ENCODE measurements at places on chromosomes 16 and 17. TPM values are rescaled to one million over a fixed set of nuclear protein-coding genes. Genes with fewer than 3 reads are reported as not detected.
A peak's percentile ranks its signal among the peaks of the same experiment; 100 is the strongest.

Gene LDAF1
- 24.3 TPM for polyA plus RNA-seq

Gene DRC3
- polyA plus RNA-seq, result 0.17 TPM

Gene SLC16A11
- not detected for polyA plus RNA-seq

Gene ZNF213
- 1.5 TPM for polyA plus RNA-seq

Gene FBXW10
- polyA plus RNA-seq, result not detected

Gene MED1
- polyA plus RNA-seq, result 7.6 TPM

Gene TSNAXIP1
- not detected for polyA plus RNA-seq

Gene HLF
- polyA plus RNA-seq, result not detected

Gene ALOX12B
- not detected for polyA plus RNA-seq

GRCh38 chr16:29994600-29995323 is 655 bp downstream of the HIRIP3 start:
- peak overlapping the region; percentile 79 for H3K4me3 ChIP-seq
- peak overlapping the region; percentile 86 for H3K27ac ChIP-seq
- peaks cover 59% of the 10 kb centered on the region for H3K36me3 ChIP-seq
- peaks cover 31% of the 10 kb centered on the region for H3K4me1 ChIP-seq
- no peaks in the 10 kb centered on the region for H3K27me3 ChIP-seq

DNA sequence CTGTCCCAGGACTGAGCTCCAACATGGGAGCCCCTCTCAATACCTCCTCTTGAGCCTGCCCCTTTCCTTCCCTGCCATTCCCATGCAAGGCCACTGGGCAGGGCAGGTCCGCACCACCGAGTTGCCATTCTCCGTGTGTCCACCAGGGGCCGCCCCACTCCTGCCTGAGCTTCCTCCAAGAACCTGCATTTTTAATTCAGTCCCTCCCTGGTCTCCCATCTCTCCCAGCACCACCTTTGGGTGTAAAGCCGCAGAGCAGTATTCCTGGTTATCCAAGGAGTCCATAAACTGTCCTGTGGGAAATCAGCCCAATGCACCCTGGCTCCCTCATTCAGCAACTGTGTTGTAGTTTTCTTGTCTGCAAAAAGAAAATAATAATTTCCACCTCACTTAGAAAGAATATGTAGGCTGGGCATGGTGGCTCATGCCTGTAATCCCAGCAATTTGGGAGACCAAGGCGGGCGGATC is 15.9 kb upstream of the ANKRD40CL start:
- no peaks in the 10 kb centered on the region for H3K36me3 ChIP-seq
- no peaks in the 10 kb centered on the region for H3K27me3 ChIP-seq
- no peak overlapping the region for H3K4me3 ChIP-seq
- DNase-seq, result peak; percentile 76
- no peak overlapping the region for H3K27ac ChIP-seq

DNA sequence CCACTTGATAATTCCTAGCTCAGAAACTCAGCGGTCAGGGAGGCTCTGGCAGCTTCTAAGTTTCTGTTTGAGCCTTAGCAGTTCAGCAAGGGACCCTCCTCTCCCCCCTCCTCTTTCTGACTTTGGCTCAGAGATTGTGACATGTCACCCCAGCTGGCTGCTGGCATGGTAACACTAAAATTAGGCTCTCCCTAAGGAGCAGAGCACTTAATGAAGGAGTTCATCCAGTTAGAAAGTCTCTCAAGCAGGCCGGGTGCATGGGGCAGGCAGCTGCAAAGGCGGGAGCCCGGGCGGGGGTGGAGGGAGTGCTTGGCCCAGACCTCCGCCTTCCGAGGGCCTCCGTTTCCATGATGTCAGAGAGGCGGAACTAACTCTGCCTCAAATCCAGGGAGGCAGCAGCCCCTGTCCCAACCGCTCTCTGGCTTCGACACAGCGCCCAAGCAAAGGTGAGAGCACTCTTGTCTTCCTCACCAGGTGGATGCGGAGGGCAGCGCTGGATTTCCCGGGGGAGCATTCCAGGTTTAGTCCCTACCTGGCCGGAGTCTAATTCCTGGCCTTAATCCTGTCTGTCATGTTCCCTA is 128.0 kb upstream of the PLCG2 start:
- H3K36me3 ChIP-seq, result peaks cover 52% of the 10 kb centered on the region
- no peaks in the 10 kb centered on the region for H3K27me3 ChIP-seq
- H3K27ac ChIP-seq, result no peak overlapping the region

GRCh38 chr17:58358408-58359172 is 6.6 kb upstream of the SUPT4H1 start:
- no peak overlapping the region for H3K27ac ChIP-seq
- peaks cover 2% of the 10 kb centered on the region for H3K4me1 ChIP-seq
- no peak overlapping the region for H3K4me3 ChIP-seq
- H3K27me3 ChIP-seq, result no peaks in the 10 kb centered on the region
- no peaks in the 10 kb centered on the region for H3K36me3 ChIP-seq

GRCh38 chr17:28472871-28473497 is 460 bp upstream of the SLC13A2 start:
- H3K27ac ChIP-seq, result no peak overlapping the region
- H3K4me3 ChIP-seq, result no peak overlapping the region
- peaks cover 45% of the 10 kb centered on the region for H3K4me1 ChIP-seq
- H3K27me3 ChIP-seq, result no peaks in the 10 kb centered on the region
- no peaks in the 10 kb centered on the region for H3K36me3 ChIP-seq

- H3K27ac ChIP-seq, result no peak overlapping the region
- H3K36me3 ChIP-seq, result no peaks in the 10 kb centered on the region
- H3K4me1 ChIP-seq, result no peaks in the 10 kb centered on the region
- no peaks in the 10 kb centered on the region for H3K27me3 ChIP-seq
- no peak overlapping the region for H3K4me3 ChIP-seq
- DNase-seq, result no peak
Observed at GRCh38 chr17:77076124-77076830, 64.5 kb upstream of the SEC14L1 start.

- H3K27me3 ChIP-seq, result no peaks in the 10 kb centered on the region
- DNase-seq, result no peak
- H3K4me1 ChIP-seq, result no peaks in the 10 kb centered on the region
- H3K27ac ChIP-seq, result no peak overlapping the region
- no peaks in the 10 kb centered on the region for H3K36me3 ChIP-seq
Observed at GRCh38 chr16:57935904-57936303, 35.0 kb downstream of the CNGB1 start.

- no peak overlapping the region for H3K4me3 ChIP-seq
- no peak for DNase-seq
- H3K27me3 ChIP-seq, result no peaks in the 10 kb centered on the region
- peak overlapping the region; percentile 1 for H3K27ac ChIP-seq
Observed at GRCh38 chr17:46876353-46876887, 25.0 kb downstream of the WNT9B start.

DNA sequence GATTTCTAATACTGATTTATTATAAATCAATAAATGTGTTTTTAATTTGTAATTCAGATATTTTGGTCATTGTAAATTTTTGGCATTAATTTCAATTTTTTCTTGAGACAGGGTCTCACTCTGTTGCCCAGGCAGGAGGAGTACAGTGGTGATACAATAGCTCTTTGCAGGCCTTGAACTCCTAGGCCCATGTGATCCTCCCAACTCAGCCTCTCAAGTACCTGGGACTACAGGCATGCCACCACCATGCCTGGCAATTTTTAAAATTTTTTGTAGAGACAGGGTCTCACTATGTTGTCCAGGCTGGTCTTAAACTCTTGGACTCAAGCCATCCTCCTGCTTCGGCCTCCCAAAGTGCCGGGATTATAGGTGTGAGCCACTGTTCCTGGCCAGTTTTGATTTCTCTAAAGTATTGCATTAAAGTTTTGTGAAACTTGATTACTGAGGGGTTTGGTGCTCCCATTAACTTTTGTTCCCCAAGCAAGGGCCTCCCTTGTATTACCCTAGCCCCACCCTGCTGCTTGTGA is 5.2 kb upstream of the TFAP4 start:
- DNase-seq, result no peak
- H3K27ac ChIP-seq, result no peak overlapping the region
- no peak overlapping the region for H3K4me3 ChIP-seq
- peaks cover 10% of the 10 kb centered on the region for H3K4me1 ChIP-seq

DNA sequence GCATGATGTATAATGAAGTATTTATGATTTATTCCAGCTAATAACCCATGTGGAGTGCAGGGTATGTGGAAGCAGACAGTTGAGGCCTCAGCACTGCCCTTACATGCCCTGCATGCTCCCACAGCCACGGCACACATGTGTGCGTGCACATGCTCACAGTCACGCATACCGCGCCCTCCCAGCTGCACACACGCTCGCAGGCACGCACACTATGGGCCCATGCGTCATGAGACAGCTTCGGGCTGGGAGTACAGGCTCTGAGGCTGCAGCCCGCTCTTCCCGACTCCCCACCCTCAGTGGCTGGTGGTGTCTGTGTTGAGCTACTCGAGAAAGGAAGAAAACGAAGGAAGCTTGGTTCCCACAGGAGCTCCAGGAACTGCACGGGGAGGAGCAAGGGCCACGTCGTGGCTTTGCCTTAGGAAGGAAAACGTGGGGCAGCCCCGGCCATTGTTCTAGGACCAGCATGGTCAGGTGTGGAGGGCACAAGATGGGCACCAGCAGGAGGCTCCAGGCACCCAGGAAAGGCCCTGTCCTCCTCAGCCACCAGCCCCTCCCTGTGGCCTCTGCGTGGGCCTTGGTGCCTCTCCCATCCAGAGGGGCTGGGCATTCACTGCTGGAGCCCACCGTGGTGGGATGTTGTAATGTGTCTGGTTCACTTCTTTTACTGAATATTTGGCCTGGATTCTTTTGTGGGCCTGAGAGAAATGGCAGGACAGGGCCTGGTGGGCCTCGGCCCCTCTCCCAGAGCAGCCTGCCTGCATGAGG is 27.5 kb upstream of the CDH15 start:
- H3K4me3 ChIP-seq, result no peak overlapping the region
- H3K36me3 ChIP-seq, result peaks cover 48% of the 10 kb centered on the region
- no peak overlapping the region for H3K27ac ChIP-seq
- DNase-seq, result no peak
- no peaks in the 10 kb centered on the region for H3K4me1 ChIP-seq
- H3K27me3 ChIP-seq, result no peaks in the 10 kb centered on the region

- no peaks in the 10 kb centered on the region for H3K27me3 ChIP-seq
- peak; percentile 18 for DNase-seq
- no peaks in the 10 kb centered on the region for H3K4me1 ChIP-seq
- H3K4me3 ChIP-seq, result no peak overlapping the region
- no peak overlapping the region for H3K27ac ChIP-seq
- no peaks in the 10 kb centered on the region for H3K36me3 ChIP-seq
Observed at GRCh38 chr16:83878838-83879237, 20.1 kb upstream of the MLYCD start.

DNA sequence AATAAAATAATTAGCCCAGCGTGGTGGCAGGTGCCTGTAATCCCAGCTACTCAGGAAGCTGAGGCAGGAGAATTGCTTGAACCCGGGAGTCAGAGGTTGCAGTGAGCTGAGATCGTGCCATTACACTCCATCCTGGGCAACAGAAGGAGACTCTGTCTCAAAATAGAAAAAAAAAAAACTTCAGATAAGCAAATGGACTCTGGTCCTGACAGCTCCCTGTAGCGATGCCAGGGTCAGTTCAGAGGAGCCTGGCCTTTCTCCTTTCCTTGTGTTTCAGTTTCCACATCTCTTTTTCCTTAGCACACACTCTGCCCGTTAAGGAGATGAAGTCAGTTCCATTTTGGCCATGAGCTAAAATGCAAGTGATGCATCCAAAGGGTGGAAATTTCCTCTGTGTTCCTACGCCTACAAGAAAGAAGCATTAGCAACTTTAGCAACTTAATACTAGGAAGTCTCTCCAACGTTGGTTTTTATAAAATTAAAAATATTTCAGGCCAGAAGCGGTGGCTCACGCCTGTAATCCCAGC is 11.6 kb upstream of the GRB2 start:
- peaks cover 18% of the 10 kb centered on the region for H3K4me1 ChIP-seq
- H3K27ac ChIP-seq, result no peak overlapping the region
- H3K27me3 ChIP-seq, result no peaks in the 10 kb centered on the region
- no peaks in the 10 kb centered on the region for H3K36me3 ChIP-seq

DNA sequence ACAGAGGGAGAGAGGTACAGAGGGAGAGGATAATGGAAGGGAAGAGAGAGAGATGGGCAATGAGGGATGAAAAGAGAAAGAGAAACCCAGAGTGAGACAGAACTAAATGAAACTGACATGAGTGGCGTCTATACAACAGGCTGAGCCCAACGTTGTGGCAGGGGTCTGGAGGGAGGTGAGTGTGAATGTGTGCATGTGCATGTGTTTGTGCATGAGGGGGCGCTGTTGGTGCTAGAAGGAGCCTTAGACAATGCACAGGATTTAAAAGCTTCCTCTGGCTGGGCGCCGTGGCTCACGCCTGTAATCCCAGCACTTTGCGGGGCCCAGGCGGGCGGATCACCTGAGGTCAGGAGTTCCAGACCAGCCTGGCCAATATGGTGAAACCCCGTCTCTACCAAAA is 454.8 kb upstream of the CDH11 start:
- no peak overlapping the region for H3K4me3 ChIP-seq
- no peaks in the 10 kb centered on the region for H3K27me3 ChIP-seq
- H3K36me3 ChIP-seq, result no peaks in the 10 kb centered on the region
- no peaks in the 10 kb centered on the region for H3K4me1 ChIP-seq
- H3K27ac ChIP-seq, result no peak overlapping the region

- H3K4me1 ChIP-seq, result no peaks in the 10 kb centered on the region
- H3K27me3 ChIP-seq, result no peaks in the 10 kb centered on the region
- peaks cover 33% of the 10 kb centered on the region for H3K36me3 ChIP-seq
- no peak for DNase-seq
- H3K27ac ChIP-seq, result peak overlapping the region; percentile 61
Observed at GRCh38 chr16:46612121-46612520, 9.1 kb downstream of the SHCBP1 start.

GRCh38 chr16:89035669-89036570 is 57.7 kb upstream of the ACSF3 start:
- peaks cover 4% of the 10 kb centered on the region for H3K27me3 ChIP-seq
- H3K27ac ChIP-seq, result no peak overlapping the region
- H3K36me3 ChIP-seq, result no peaks in the 10 kb centered on the region
- DNase-seq, result no peak
- H3K4me1 ChIP-seq, result peaks cover 27% of the 10 kb centered on the region
- no peak overlapping the region for H3K4me3 ChIP-seq

DNA sequence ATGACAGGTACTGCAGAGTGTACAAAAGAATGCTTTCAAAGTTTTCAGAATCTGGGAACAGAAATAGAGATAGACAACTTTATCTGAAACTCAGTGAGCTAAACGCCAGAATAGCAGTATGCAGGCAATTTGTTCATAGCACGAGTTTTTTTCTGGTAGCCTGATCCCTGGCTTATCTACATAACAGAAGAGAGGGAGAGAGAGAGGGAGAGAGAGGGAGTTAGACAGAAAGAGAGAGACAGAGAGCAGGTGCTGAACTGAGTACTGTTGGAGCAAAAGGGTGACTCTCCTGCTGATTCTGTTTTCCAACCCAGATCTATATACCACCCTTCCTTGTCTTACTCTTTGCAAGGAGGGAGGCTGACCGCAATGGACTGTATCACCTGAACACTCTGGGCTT is 388.0 kb upstream of the CA10 start:
- DNase-seq, result no peak
- no peaks in the 10 kb centered on the region for H3K36me3 ChIP-seq
- no peak overlapping the region for H3K27ac ChIP-seq
- H3K27me3 ChIP-seq, result no peaks in the 10 kb centered on the region
- H3K4me1 ChIP-seq, result no peaks in the 10 kb centered on the region

DNA sequence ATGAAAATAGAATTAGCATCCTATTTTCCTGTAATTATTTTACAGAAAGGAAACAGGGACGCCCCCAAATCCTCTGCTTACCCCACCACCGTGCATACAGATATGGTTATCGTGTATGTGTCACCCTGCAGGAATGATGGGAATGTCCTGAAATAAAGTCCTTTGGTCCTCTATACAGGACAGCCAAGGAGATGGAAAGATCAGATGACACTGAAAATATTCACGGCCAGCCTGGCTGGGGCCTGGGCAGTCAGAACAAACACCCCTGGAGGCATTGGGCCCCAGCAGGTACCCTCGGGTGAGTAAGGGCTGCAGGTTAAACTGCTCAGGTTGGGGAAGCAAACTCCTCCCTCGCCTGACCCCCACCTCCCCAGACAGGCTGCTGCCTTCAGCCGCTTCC is 368.0 kb downstream of the FOXL1 start:
- H3K27me3 ChIP-seq, result no peaks in the 10 kb centered on the region
- H3K36me3 ChIP-seq, result no peaks in the 10 kb centered on the region
- DNase-seq, result no peak
- no peaks in the 10 kb centered on the region for H3K4me1 ChIP-seq
- H3K27ac ChIP-seq, result no peak overlapping the region
